ENCODE measurements at places on chromosomes 3 and 15.
A peak's percentile ranks its signal among the peaks of the same experiment; 100 is the strongest.

- DNase-seq, result peak; percentile 20
These were observed 104.9 kb upstream of the ASB14 start for GRCh38 chr3:57397175-57398026.

- DNase-seq, result no peak
These were observed 315.6 kb upstream of the IL12A start for GRCh38 chr3:159672728-159673688.

- DNase-seq, result no peak
These were observed 453.0 kb upstream of the CFAP20DC start for GRCh38 chr3:59502806-59503205.

DNA sequence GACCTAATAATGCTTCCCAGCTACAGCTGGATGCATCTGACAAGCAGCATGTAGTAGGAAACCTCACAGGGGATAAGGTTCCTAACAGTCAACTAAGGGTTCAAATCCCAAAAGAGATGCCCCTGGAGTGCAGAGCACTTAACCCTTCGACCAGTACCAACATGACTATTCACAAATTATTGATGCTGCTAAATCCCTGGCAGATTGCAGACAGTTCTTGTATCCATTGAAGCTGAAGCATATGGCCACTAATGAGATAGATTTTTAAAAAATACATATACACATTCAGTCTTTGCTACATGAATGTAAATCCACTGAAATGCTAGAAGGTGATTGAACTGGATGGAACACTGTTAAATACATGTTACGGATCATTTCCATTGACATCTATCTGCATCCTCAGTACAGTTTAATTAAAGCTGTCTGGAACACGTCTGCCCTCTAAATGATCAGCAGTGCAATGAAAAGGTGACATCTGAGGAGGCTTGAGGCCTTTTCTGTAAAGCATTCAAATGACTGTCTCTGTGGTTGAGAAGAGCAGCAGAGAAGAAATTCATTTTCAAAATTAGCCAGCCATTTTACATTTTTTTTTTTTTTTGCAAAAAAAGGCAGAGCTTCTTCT is 19.5 kb upstream of the NANOGP8 start:
- no peak for DNase-seq

GRCh38 chr3:50583897-50584296 is 14.6 kb downstream of the HEMK1 start:
- DNase-seq, result no peak

- no peak for DNase-seq
These were observed 64.3 kb downstream of the CMTM8 start for GRCh38 chr3:32302601-32303398.

DNA sequence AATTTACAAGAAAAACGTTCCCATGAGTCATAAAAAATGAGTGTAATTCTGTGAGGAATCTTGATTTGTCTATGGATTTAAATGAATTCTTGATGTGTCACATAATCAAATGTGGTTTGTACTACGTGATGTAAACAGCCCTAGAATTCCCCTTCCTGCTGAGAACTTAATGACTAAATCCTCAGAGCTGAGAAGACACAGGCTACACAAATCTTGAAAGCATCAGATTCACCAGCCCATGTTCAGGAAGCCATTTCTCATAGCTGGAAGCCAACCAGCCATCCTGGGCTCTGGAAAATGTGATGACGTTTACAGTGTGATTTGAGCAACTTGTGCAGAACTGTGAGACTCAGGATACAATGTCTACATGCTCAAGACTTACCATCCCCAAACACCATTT is 193.7 kb upstream of the MME start:
- DNase-seq, result no peak

DNA sequence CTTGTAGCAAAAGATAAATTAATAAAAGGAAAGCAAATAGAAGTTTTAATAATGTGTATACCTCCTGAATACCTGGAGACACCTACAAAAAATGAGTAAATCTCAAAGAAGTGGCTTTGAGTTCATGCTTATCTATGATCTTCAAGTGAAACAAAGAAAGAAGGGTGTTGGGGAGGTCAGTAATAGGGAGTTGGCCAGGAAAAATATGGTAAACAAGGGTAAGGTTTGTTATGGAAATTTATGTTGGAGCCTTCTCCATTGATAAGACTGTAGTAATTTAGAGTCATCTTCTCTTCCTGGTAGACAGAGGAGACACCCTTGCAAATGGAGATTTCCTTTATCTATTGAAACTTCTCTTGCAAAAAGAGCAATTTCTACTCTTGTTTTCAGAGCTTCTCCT is 6.6 kb upstream of the CCR8 start:
- no peak for DNase-seq

- no peak for DNase-seq
These were observed 753 bp downstream of the ITGB5 start for GRCh38 chr3:124886168-124887056.

GRCh38 chr3:140078940-140079339 is 144.0 kb downstream of the CLSTN2 start:
- DNase-seq, result no peak

DNA sequence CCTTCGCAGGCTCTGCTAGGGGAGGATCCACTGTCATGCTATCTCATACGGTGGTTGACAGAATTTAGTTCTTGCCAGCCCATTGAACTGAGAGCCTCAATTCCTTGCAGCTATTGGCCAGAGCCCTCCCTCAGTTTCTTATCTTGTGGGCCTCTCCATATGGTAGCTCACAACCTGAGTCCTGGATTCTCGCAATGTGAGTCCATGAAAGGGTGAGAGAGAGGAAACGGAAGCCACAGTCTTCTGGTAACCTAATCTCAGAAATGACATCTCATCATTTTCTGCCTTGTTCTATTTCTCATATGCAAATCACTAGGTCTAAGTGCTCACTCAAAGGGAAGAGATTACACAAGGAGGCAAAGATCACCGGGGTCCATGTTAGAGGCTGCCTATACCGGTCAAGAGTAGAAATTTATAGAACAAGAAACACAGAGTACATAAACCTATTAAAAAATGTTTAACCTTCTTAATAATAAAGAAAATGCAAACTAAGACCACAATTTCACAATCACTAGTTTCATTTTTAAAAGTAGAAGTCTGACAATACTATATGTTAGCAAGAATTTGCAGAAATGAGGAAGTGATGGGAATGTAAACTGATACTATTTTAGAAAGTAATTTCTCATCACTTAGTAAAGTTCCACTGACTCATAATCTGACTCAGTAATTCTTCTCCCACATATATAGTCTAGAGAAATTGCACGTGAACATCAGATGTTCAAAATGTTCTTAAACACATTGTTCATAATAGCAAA is 378.4 kb upstream of the AGTR1 start:
- no peak for DNase-seq

All from KG1 (cell line).